ENCODE measurements at places on chromosomes 3 and 15.

GRCh38 chr3:17310983-17311382, 426.2 kb downstream of the PLCL2 start:
- DNase-seq, result no peak

DNA sequence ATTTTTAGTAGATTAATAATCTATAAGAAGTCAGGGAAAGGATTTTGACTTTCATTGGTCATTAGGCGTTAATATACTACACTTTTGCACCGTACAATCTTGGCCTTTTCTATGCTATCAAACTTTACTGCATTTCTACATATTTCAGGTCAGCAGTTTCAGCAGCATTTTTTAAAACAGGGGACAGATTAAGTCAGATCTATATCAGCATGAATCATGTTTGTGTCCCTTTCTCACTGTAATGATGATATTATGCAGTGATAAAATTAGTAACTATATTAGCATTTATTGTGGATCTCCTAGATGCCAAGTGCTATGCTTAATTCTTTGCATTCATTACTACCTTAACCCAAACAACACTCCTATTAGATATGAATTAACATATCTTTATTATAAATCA, 20.3 kb upstream of the AADAC start:
- DNase-seq, result no peak

DNA sequence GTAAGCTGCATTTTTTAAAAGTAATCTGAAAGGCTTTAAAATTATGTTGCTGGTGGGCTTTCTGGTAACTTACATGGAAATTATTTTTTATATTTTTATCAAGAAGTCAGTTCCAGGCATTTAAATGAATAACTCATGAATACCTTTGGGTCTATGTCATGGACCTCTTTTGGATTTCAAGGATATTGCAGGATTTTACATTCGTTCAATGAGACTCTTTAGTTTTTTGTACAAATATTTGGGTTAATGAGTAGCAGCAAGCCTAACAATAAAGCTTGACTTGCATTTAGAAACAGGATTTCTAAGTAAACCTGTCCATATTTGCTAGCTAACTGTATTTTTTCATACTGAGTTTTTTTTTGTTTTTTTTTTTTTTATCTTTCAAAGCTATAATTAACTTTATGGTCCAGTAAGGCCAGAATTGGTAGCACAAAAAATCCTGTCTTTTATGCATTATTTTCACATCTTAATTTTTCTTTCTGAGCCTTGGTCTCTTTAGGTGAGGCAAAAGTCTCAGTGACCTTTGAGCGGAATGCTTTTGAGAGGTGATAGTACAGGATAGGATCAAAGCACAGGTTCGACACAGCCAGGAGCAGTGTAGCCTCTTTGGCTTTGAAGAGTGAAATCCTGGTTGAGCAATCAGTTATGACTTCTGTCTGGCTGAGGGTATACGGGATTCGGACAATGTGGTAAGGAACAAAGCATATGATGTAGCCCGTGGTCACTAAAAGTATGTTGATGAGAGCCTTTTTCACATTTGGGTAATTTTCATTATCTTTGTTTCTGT, 4.8 kb downstream of the GPR171 start:
- no peak for DNase-seq

GRCh38 chr3:46676601-46677410, 16.7 kb downstream of the ALS2CL start:
- no peak for DNase-seq

Measured in CD4-positive, alpha-beta T cell treated with Interleukin-15 for 1 hour (primary cell).